ENCODE measurements at places on chromosomes 4 and X.

- no peak for DNase-seq
Measured at GRCh38 chr4:110198435-110199416, at the start of gene ELOVL6. ELOVL6 (minus strand) TSS chr4:110198615; CDS start chr4:110198335, 280 bp downstream.

DNA sequence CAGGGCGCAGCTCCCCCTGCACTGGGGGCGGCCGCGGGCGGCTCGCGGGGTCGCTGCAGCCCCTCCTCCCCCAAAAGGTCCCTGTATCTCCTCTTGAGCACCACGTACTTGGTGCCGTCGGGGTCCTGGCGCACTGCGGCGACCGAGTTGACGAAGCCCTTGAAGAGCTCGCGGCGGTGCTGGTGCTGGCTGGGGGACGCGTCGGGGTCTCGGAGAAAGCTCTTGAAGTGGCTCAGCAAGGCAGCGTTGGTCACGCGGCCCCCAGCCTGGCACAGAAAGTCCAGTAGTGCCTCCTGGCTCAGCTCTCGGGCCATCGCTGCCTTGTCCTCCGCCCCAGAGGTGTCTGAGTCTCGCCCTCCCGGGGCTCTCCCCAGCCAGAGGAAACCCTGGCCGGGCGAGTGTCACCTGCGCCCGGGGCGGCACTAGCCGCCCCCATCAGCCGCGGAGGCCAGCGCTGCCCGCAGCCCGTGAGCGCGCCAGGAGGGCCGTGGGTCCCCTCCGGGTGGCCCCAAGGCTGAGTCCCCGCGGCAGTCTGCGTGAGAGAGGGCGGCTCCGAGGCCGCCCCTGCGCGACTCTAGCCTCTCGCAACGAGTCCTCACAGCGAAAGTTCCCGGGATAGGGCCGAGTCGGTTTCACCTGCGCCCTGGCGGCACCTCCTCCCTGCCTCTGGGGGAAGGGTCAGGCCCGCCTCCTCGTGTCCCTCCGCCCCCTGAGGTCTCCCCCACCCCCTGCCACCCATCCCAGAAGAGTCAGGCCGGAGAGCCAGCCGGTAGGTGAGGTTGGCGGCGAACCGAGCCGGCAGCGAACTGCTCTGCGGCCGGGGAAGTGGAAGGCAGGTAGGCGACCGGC lies at the start of gene SOWAHB:
Gene SOWAHB (minus strand): TSS at position 609 of the 849 bp plus-strand sequence. CDS start 295 bp downstream, at position 314.
- no peak for DNase-seq

- DNase-seq: no peak
Measured at GRCh38 chrX:129754056-129755024, 15.6 kb downstream of the XPNPEP2 start.

DNA sequence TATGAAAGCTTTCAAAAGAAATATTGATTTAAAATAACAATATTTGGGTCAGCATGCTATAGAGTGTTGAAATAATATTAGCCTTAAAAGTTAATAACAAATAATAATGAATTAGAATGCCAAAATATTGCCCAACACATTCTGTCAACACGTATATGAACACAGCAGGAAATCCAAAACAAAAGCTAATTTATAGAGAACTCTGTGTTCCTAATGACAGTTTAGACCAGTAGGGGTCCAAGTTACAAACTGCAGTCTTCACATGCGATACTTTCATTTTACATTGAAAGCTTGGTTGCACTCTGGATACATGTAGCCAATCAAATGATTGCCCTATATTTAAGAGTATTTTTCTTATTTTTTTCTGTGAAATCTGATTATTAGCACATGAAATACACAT lies 274.4 kb downstream of the DCTD start:
- DNase-seq: no peak

GRCh38 chr4:74418063-74418670 lies 26.8 kb upstream of the AREG start:
- no peak for DNase-seq

DNA sequence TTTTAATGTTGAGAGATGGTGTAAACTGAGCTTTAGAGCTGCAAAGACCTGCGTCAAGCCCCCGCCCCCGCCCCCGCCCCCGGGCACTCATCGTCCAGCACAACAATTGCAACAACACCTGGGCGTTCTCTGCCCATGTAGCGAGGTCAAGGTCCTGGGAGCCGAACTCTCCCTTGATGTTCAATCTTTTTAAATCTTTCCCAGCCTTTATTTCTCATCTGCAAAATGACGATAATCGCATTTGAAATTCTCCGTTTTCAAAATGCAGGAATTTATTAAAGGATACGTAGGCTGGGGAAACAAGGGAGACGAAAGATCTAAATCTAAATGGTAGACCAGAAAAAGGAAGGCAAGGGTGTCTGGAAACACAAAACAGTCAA lies 648 bp upstream of the MSMO1 start:
- no peak for DNase-seq

GRCh38 chr4:27921231-27921630 lies 1060.6 kb downstream of the STIM2 start:
- DNase-seq: no peak

DNA sequence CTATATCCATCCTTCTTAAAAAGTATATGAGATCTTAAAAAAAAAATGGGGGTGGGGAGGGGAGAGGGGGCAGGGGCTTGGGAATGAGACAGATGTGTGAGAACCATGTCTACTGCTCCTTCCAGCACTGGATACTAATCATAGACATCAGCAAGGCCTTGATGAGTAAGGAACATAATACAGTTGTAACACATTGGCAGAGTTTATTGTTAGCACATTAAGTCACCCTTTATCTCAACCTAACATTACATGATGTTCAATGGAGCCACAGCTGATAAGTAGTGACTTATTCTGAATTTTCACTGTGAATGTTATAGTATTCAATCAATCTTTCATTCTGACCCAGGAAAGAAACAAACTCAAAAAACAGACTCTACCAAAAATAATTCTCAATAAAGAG lies 47.3 kb upstream of the KCNE5 start:
- DNase-seq: no peak

DNA sequence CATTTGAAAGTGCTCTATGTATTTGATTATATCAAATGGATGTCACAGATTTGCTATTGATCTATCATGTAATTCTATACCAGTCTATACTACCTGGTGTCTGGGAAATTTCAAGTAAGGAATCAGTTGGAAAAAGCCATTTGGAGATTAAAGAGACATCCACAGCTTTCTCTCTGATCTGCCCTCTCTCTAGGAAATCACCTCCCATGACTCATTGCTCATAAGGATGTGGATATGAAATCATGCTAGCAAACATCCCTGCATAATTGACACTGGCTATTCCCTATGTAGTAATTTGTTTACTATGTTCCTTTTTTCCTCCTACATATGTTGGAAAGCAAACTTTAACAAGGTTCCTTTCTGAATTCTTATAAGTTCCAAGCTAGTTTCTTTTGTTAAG lies 94.3 kb downstream of the TEX13A start:
- DNase-seq: no peak

DNA sequence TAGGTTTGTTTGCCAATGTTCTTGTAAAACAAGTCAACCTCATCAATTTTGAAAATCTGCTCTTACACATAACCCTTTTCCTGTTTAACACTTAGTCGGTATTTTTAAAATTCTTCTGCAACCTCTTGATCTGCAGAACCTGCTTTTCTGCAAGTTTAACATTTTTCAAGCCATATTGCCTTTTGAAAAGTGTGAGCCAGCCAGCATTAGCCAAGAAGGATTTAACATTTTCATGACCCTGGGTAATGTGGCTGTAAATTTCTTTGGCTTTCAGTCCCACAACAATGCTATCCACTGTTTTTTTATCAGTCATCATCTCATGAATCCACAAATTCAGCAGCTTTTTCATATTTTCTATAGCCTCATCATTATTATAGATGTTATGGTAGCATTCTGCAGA lies 956.5 kb downstream of the FAT4 start:
- DNase-seq: no peak

- DNase-seq: no peak
Measured at GRCh38 chr4:53558065-53558801, 33.1 kb downstream of the LNX1 start.

GRCh38 chr4:168707205-168707604 lies 210.4 kb downstream of the PALLD start:
- DNase-seq: no peak

GRCh38 chr4:169150806-169151205 lies 120.0 kb downstream of the SH3RF1 start:
- no peak for DNase-seq

DNA sequence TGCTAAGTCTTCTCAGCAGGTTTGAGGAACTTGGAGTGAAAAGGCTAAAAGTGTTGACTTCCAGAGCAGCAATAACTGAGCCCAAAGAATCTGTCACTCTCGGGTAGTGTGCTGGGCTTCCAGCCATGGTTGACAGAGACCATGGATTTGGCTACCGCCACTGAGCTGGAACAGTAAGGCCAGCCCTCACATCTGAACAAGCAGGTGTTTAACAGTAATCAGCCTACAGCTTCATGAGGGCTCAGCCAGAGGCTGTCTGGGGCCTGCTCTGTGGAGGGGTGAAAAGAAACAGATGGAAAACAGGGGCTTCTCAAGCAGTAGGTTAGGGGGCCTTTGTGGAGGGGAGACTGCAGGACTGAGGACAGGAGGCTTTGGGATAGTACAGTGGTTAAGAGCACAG lies 14.9 kb downstream of the RASL11B start:
- no peak for DNase-seq

- DNase-seq: no peak
Measured at GRCh38 chr4:86091201-86091600, 268.7 kb downstream of the MAPK10 start.

- no peak for DNase-seq
Measured at GRCh38 chrX:50111742-50112141, 89.1 kb downstream of the AKAP4 start.

- DNase-seq: no peak
Measured at GRCh38 chr4:53562409-53562808, 28.9 kb downstream of the LNX1 start.

DNA sequence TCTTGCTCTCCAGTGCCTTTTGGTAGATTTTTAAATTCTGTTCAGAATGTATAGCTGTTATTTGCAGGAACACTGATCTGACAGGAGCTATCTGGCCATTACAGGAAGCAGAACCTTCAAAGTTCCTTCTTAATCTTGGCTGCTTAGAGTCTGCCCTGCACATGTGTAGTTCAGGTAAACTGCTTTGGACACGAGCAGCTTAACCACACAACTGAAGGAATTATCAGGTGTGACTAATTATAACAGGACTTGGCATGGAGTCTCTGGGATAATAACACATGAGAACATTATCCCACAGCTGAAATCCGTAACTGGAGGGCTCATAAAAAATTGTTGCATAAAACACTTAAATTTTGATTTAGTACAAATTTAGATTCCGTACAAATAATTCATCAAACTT lies 11.6 kb upstream of the ING2 start:
- no peak for DNase-seq

DNA sequence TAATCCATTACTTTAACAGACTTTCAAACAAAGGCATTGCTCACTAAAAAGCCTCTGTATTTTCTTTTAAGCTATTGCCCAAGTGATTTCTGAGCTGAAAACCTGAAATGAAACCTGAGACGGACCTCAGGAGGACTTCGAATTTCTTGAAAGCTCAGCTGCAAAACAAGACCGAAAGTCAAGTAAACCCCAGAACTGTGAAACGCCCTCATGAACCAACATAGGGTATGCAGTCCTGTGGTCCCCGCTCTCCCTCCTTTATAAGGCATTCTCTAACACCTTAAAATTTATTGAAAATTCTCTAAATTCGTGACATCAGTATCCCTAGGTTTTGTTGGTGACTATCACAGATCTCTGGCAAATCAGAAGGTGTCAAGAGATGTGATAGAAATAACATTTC lies 91.8 kb downstream of the SHISA3 start:
- no peak for DNase-seq

GRCh38 chr4:146033149-146033548 lies 94.5 kb upstream of the ZNF827 start:
- DNase-seq: no peak

DNA sequence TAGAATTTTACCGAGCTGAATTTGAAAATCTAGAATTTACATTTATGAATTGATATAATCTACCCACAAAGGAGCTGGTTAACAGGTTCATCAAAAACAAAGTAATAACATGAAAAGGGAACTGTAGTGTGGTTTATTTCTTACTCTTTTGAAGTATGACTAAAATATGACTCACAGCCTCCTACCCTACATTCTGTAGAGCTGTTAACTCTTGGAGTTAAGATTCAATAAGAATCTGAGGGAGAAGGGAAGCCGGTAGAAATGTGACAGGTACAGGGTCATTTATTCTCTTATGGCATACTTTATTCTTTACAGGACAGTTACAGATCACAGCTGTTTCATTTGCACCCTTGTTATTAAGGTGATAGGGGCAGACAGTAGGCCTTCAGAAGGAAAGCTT lies 132.2 kb upstream of the FAM47B start:
- DNase-seq: no peak

DNA sequence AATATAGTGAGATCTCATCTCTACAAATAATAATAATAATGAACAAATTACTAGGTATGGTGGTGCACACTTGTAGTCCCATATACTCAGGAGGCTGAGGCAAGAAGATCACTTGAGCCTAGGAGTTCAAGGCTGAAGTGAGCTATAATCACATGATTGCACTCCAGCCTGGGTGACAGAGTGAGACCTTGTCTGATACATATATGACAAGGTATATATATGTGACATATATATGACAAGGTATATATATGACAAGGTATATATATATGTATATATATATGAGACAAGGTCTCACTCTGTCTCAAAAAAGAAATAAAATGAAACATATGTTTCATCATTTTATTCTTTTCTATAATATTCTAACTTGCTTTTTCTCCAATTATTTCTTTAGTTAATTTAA lies 278.1 kb upstream of the TET2 start:
- no peak for DNase-seq

GRCh38 chrX:53186351-53186750 lies 38.7 kb downstream of the KDM5C start:
- no peak for DNase-seq

DNA sequence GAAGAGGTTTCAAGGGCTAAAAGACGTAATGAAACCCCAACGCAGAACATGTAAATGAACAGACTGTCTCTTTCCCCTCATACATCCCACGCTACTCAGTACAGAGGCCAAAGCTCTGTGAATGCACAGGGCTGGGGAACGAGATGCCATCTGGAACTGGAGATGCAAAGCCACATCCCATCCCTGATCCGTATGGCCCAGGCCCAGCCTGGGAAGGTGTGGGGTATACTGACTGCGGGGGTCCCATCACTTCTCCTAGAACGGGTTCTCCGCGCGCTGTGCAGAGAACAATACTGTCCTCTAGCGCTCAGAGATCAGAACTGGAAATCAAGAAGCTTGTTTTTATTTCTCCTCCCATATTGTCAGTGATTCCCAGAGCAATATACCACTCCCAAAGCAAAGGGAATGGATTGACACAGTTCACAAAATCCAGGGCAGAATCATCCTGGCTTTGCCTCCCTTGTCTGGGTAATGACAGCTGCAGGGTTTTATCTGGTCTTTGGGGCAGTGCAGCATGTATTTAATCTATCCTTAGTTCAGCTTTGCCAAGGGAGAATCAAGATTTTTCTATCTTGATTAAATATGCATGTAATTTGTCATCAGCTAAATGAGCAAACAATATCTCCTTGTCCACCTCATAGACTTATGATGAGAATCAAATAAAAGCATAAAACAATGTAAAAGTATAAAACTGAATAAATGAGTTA lies 47.3 kb upstream of the TLR3 start:
- DNase-seq: no peak

- DNase-seq: peak; percentile 8
Measured at GRCh38 chr4:74189331-74190043, 31.6 kb downstream of the MTHFD2L start.
